ENCODE measurements at places on chromosomes 2 and 18.

DNA sequence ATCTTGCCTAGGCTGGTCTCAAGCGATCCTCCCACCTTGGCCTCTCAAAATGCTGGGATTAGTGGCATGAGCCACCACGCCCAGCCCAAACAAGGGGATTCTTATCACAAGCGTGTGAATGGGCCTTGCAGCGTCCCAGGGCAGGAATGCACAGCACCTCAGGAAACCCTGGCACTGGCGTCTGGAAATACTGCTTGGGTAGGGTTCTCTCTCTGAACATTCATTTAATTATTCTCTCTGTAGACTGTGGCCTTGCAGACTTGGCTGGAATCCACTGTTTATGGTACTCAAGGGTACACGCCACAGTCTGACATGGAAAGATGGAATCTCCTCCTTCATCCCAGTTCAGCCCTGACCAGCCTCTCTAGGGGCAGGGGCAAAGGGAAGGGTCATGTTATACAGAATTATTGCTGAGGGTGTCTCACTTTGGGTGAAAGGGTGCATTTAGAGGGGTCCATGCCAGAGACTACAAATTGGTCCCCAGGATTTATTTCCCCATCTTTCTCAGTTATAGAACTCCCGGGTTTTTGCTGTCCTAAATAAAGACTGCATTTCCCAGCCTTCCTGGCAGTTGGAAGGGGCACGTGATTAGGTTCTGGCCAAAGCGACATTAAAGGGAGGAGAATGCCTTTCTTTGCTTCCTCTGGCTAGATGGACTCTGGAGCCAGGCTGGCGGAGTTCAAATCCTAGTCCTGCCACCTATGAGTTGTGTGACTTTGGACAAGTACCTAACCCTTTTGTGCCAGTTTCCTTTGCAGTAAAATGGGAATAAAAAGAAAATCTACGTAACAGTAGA lies 147.2 kb upstream of the HAAO start:
- no peak for DNase-seq

GRCh38 chr2:197311421-197312033 lies 947 bp upstream of the ANKRD44 start:
- no peak for DNase-seq

DNA sequence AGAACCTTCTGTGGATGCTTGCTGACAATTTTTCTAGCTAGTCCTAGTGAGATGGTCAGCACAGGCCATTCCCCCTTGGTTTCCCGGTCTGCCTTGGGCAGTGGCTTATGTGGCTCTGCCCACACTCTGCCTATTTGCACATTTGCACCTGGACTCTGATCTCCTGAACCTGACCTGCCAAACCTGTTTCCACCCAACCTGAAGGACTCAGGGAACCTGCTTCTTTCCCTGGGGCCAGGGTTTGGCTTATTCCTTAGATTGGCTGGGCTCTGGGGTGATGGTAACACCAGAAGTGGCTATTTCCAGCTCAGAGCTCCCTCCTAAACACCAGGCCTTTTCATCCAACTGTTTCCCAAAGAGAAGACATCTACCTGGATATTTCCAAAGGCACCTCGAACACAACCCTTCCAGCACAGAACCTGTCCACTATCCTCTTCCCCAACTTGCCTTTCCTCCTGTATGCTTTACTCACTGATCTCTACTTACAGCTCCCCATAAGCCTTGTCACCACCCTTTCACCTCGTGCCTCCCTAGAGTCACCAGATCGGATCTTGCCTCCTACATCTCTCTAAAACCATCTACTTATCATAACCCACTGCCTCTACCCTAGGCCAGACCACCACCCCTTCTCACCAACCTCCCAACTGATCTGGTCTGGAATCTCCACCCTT lies 5.8 kb upstream of the MTA3 start:
- no peak for DNase-seq

DNA sequence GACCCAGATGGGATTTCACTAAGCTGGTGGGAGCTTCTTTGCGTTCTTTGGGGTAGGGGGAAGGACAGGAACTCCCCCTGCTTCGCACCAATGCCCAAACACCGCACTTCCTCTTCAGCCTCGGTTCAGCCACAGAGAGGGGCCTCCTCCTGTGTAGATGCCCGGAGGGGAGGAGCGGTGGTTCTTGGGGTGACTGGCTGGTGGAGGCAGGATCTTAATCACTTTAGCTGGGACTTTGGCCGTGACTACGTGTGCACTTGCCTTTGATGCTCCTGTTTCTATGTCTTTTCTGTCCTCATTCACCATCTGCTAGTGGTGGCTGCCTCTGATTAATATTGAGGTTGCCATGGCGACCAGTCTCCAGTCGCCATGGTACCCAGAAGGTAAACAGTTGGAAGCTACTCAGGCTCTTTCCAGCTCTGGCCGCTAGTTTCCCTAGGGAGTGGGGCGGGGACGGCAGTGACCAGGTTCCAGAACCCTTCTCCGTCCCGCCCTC lies 1.9 kb downstream of the CNGA3 start:
- no peak for DNase-seq

DNA sequence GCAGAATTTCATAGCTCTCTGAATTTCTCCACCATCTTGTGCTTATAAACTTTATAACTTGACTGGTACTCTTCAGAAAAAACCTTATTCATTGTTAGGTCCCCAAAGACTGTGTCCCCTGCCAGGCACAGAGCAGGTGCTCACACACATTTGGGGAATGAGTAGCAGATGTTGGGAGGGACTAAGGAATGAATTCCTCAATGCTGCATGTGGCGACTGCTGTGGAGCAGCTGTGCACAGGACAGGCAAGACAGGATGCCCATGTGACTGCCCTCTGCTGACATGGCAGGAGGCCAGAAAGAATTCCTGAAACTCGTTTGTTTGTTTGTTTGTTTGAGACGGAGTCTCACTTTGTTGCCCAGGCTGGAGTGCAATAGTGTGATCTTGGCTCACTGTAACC lies 122.3 kb upstream of the ITGA6 start:
- DNase-seq, result no peak
